Amniotic stem cell (primary cell): ENCODE measurements at places on chromosomes 1 and 21.

GRCh38 chr1:76371941-76372340 lies 297.4 kb downstream of the ST6GALNAC3 start:
- no peak for DNase-seq

GRCh38 chr1:23902321-23903278 lies 10.6 kb downstream of the CNR2 start:
- DNase-seq: no peak

DNA sequence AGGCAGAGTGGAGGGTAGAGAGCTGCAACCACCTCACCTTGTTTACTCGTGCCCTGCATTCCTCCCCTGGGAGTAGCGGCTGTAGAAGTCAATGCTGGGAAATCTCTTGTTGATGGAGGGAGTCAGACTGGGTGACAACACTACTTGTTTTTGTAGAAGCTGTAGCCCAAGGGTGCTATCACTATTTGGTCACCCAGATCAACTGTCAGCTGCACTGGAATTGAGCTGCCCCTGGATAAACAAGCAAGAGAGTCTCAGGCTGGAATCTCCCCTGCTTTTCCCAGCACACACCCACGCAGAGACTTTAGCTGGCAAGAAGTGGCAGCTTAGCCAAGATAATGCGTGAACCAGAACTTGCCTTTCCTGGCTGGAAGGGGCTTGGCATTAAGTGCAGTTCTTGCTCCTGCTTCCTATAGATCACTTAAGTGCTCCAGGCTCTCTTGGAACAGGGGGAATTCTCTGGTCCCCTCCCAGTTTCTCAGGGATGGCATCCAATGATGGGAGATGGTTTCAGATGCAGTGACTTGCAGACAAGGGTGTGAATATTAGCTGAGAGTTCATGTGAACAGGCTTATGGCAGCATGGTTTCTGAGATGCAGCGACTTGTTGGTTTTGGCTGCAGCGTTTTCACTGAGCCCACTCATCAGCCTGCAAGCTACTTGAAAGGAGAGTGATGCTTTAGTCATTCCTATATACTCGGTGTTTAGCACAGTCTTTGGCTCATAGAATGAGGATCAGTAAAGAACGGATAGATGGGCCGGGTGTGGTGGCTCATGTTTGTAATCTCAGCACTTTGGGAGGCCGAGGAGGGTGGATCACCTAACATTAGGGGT lies 16.8 kb downstream of the ATP2B4 start:
- peak; percentile 57 for DNase-seq

DNA sequence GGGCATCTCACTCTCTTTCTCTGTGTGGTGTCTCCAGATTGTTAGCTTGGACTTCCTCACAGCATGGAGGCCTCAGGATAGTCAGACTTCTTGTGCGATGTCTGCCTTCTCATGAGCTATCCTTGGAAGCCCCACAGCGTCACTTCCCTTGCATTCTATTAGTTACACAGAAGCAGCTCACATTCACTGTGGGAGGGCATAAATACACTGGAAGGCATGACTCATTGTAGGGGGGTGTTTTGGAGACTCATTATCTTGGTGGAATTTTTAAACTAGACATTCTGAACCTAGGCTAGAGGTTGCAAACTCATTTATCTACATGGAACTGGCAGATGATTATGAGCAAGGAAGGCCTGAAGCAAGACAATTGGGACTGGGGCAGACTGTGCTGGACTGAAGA lies 21.4 kb upstream of the FASLG start:
- no peak for DNase-seq

GRCh38 chr1:241606544-241606943 lies 33.6 kb downstream of the CHML start:
- DNase-seq: no peak

DNA sequence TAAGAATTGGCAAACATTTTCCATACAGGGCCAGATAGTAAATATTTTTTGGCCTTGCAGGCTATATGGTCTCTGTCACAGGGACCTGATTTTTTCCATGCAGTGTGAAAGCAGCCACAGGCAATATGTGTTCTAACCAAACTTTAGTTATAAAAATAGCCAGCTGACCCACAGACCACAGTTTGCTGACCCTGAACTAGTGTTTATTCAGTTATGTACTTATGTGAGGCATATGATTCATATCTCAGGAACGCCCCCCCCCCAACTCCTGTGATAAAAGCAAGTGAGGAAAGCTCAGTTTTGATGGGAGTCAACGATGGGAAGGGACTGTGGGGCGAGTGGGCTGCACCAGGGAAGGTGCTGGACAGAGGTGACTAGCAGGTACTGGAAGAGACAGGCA lies 80.1 kb downstream of the HMGB4 start:
- DNase-seq: peak; percentile 56

DNA sequence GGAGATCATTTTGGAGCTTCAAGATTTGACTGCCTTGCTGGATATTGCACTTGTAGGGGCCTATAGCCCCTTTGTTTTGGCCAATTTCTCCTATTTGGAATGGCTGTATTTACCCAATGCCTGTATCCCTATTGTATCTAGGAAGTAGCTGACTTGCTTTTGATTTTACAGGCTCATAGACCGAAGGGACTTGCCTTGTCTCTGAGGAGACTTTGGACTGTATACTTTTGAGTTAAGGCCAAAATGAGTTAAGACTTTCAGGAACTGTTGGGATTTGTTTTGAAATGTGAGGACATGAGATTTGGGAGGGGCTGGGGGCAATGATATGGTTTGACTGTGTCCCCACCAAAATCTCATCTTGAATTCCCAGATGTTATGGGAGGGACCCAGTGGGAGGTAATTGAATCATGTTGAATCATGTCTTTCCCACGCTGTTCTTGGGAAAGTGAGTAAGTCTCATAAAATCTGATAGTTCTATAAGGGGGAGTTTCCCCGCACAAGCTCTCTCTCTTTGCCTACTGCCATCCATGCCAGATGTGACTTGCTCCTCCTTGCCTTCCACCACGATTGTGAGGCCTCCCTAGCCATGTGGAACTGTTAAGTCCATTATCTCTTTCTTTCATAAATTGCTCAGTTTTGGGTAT lies 276.1 kb downstream of the LMX1A start:
- no peak for DNase-seq

DNA sequence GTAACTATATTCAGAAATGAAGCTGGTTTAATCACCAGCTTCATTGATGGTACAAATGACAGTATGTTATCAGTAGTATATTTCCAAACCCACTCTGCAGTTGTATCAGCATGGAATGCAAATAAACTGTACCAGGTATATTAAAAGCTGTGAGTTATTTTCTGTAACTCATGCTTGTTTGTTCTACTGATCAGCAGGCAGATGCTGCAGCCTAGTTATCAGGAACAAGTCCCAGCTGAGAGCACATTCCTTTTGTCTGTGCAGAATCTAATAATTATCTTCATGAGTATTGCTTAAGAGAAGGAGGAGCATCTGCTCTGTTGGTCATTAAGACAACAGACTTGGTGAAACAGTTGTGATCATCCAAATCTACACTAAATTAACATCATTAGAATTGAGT lies 1331.1 kb downstream of the MRPL39 start:
- no peak for DNase-seq

DNA sequence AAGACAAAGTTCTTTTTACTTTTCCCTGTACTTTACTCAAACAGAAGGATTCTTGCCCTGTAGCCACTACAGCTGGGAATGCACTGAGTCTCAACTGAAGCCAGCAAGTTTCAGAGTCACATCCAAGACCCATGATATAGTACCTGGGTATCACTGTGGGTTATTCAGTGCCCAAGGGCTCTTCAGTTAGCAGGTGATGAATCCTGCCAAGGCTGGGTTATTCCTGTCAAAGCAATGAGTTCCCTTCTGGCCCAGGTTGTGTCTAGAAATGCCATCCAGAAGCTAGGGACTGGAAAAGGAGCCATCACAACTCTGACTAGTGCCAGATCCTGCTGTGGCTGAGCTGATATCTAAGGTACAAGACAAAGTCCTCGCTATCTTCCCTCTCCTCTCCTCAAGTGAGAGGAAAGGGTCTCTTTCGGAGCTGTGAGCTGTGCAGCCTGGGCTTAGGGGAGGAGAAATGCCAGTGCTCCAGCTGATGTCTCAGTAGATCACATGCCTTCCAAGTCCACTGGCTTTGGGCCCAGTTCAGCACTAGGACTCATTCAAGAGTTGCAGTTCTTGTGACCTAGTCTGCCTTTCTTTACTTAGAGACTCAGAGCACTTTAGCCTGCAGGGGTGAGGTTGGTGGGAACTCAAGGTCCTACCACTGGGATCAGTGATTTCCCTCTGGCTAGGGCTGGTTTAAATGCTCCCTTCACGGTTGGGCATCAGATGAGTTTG lies 369.4 kb downstream of the TBX15 start:
- no peak for DNase-seq

DNA sequence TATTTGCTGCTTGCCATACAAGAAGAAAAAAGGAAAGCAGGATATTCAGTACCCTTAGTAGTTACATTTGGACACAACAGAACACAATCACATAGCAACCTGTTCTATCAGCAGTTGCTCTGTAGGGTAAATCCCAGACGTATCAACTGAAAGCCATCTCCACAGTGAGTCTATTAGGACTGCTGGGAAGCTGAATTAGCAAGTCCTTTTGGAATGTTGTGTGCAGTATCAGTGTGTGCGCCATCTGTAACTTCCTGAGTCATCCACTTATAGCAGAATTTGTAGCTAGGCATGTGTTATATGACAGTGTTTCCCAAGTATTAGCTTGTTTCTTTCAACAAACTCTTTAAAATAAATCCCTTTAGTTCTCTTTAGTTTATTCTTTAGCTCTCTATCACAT lies 21.3 kb downstream of the CCDC30 start:
- DNase-seq: peak; percentile 31

- no peak for DNase-seq
Measured at GRCh38 chr1:7145947-7146346, 360.7 kb downstream of the CAMTA1 start.

DNA sequence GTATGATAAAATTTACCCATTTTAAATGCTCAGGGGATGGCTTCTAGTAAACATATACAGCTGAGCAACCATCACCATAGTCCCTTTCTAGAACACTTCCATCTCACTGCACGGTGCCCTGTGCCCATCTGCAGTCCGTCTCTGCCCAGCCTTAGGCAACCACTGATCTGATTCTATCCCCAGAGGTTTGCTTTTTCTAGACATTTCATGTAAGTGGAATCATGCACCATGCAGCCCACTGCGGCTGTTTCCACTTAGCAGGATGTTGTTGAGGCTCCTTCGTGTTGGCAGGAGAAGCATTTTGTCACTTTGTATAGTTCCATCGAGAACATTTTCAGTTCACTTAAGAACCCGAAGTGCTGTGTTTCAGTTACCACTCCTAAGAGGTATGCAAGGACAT lies 27.8 kb upstream of the VAMP3 start:
- DNase-seq: no peak

DNA sequence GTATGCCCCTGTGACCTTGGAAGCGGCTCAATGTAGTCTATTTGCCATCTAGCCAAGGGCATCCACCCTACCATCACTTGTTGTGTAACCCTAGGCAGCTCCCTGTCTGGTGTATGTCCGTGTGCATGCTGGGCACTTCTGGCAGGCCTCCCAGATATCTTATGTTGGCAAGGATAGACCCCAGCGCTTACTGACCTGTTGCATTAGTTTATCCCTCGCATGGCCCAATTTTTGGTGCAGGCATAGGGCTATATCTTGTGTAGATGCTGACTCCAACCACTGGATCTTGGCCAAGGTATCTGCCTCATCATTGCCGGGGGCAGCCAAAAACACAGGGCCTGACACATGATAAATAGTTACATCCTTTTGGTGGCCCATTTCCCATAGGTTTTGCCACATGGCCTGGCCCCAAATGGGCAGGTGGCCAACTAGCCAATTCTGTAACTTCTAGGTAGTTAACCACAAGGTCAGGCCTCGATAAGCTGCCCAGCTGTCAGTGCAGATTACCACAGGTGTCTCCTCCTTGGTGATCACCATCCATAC lies 14.0 kb upstream of the TBX19 start:
- no peak for DNase-seq

GRCh38 chr1:10378081-10378841 lies 20.6 kb upstream of the PGD start:
- no peak for DNase-seq
